ENCODE measurements at places on chromosomes 7 and 10. TPM values are rescaled to one million over a fixed set of nuclear protein-coding genes. Genes with fewer than 3 reads are reported as not detected.

Gene GALNT17
- 2.2 TPM for total RNA-seq

Gene MMD2
- not detected for total RNA-seq

Gene AMZ1
- total RNA-seq, result not detected

Gene NPFFR1
- total RNA-seq, result not detected

Gene VPS37D
- 0.18 TPM for total RNA-seq

Gene LLCFC1
- not detected for total RNA-seq

Gene STOX1
- 0.30 TPM for total RNA-seq

Gene AMPH
- total RNA-seq, result 1.4 TPM

GRCh38 chr10:870564-871166, 60.8 kb downstream of the LARP4B start:
- no peak for DNase-seq

DNA sequence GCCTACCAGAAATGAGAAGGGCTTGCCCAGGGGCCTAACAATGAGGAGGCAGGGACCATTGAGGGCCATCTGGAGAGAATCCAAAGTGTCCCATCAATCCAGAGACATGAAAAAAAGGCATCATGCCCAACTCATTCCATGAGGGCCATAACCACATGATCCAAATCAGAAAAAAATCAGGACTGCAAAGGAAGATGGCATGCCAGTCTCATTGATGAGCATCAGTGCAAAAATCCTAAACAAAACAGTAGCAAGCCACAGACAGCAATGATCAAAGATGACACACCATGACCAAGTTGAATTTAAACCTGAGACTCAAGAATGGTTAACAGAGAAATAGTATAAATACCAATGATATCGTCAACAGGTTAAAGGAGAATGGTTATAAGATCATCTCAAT, 7.0 kb upstream of the CYP3A4 start:
- DNase-seq, result no peak

- DNase-seq, result no peak
Measured at GRCh38 chr10:68871105-68871711, 29.9 kb upstream of the DDX50 start.

DNA sequence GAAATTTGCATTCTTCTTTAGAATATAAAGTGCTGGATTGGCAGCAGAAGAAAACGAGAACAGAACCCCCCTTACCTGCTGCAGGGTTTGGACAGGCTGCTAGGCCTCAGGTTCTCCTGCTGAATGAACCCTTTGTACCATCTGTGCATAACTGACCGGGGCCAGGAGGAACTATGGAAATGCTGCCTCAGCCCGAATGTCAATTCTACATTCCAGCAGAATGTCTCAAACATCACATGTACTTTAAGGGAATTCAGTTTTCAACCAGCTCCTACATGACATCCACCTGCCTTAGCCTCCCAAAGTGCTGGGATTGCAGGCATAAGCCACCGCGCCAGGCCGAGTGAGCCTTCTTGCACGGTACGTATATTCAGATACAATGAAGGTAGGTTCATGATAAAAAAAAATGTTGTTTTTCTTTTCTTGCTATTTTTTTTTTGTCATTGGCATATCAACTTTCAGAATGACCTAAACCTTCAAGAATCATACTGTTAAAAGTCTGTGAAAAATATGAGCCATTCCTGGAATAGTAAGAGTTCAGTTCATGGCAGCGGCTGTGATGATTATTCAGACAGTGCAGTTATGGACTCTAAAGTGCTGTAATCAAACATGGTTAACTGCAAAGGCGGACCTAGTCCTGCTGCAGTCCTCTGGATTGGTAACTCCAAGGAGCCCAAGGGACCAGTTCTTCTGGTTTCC, 84.4 kb upstream of the TNS3 start:
- no peak for DNase-seq

DNA sequence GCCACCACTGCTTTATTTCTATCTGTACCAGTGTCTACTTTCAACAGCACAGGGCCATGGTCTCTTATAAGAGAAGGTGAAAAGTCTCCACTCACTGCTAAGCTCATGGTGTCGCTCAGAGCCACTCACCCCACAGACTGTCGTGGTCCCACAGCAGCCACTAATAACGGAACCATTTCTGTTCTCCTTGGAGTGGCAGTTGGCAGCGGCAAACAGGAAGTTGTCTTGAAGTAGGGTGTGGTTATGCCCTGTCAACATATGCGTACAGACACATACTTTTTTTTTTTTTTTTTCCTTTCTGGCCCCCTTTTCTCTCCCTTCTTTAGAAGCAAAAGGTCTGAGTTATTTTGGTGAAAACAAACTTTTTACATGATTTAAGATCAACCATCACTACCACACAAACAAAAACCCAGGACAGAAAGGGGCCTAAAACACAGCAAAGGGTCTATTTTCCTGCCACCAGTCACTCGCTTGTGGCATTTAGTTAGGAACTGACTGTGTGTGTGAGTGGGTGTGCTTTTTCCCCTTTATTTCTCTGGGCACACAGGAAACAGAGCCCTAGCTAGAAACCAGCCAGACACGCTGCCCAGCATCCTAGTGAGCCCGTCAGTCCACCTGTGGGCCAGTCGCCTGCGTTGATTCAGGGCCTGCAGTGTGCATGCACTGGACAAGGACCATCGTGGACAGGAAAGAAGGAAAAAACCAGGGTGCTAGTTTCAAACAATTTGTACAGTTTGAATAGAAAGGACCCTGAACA, 96.7 kb upstream of the EFCAB10 start:
- no peak for DNase-seq

GRCh38 chr10:58013406-58013805, 254.3 kb downstream of the IPMK start:
- no peak for DNase-seq

DNA sequence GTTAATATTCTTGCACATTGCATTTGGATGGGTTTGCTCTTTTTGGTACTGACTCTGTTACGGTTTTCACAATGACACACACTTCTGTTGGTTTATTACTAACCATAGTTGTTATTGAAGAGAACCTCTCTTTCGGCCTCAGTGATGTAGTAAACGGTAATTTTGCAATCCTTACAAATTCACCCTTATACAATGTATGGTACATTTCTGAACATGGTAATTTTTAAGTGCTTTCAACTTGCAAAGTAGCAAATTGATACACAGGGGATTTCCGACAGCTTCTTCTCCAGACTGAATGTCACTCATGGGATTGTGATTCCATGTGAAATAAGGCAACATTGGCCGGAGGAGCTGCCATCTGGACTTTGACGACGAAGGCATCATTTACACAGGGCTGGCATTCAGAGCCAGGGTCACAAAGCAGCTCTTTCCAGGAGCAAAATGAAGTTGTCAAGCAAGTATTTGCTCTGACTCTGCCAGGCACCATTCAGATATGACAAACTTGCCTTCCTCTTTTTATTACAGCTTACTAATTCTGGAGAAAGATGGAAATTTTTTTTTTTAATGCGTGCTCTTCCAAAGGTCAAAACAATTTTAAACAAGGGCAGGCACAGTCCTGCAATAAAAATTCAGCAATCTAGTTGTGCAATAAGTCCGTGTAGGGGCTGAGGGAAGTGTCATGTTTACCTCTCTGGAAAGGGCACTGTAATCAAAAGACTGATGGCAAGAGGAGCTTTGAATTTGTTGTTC, 711.5 kb upstream of the C7orf33 start:
- DNase-seq, result no peak

GRCh38 chr10:98254234-98254974, 13.6 kb downstream of the LOXL4 start:
- no peak for DNase-seq

DNA sequence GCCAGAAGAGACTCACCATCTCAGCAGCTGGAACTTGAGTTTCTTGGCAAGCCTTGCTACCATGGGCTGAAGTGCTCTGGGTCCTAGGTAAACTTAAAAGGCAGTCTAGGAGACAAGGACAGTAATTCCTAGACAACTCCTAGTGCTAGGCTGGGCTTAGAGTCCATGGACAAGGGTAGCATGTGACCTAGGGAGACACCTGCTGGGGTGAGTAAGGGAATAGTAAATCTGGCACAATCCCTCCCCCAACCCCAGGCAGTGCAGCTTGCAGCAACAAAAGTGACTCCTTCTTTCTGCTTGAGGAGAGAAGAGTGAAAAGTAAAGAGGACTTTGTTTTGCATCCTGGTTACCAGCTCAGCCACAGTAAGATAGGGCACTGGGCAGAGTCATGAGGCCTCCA, 316.5 kb upstream of the IMMP2L start:
- DNase-seq, result no peak

- DNase-seq, result no peak
Measured at GRCh38 chr7:112084520-112084971, 121.7 kb downstream of the DOCK4 start.

- no peak for DNase-seq
Measured at GRCh38 chr10:78361031-78361430, 327.4 kb downstream of the RPS24 start.

- no peak for DNase-seq
Measured at GRCh38 chr7:128920913-128921582, 10.5 kb upstream of the KCP start.

GRCh38 chr7:2107386-2108070, 125.2 kb downstream of the MAD1L1 start:
- no peak for DNase-seq

- DNase-seq, result no peak
Measured at GRCh38 chr7:43467406-43467805, 115.5 kb upstream of the STK17A start.

DNA sequence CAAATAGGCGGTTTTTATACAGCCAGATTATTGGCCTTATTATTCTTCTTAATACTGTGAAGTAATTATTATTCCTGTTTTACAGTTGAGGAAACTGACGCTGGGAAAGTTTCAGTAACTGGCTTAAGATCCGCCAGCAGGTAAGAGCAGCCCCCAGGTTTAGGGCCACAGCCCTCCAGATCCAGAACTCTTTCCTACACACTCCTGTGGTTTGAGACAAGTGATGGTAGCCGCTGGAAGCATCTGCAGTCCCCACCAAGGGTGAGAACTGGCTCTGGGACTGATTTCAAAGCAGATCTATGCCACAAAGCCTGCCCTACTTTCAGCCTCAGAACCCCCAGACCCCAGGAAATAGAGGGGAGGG, 3.0 kb upstream of the UNC5B start:
- no peak for DNase-seq

- no peak for DNase-seq
Measured at GRCh38 chr10:227014-227413, 91.8 kb downstream of the ZMYND11 start.

DNA sequence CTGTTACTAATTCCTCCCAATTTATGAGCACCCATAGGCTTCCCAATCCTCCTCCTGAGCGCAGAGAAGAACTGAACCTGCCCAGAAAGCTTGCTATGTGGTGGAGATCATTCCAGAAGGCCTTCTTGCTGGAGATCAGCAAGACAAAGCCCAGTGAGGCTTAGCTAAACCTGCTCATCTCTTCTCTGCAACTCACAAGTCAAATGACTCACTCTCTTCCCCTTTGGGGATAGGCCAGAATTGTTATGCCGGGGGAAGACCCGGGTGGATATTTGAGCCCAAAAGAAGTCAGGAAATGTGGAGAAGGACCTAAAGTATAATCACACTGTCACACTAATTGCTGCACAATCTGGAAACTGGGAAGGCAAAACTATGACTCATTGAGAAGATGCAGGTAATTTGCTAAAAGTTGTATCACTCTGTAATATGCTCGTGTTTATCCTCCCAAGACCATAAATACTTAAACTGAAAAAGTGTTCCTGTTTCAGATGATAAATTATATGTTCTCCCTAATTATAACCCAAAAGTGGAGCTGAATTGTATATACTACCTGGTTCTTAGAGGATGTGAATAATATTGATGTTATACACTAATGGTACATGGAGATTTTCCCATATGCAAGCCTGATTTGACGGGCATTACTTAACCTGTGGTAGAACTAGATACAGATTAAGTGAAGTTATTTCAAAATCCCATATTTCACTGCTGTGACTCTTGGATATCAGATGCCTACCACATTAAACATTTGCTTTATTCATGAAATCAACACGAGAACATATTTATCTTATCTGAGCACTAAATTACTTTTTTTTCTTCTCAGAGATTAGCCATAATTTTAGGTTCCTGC, 6.4 kb downstream of the NEBL start:
- DNase-seq, result no peak

- no peak for DNase-seq
Measured at GRCh38 chr7:90715067-90715466, 118.9 kb downstream of the CDK14 start.

Measured in psoas muscle (tissue), 8 donors.